Placental pericyte (primary cell): ENCODE measurements at places on chromosomes 11 and 22. TPM values are rescaled to one million over a fixed set of nuclear protein-coding genes. Genes with fewer than 3 reads are reported as not detected.

The APOL5 gene
- not detected in 2 replicates for total RNA-seq

The MMP27 gene
- not detected in 2 replicates for total RNA-seq

The APOL4 gene
- total RNA-seq, result under 0.01 and 0.44 TPM in 2 replicates

The RIMBP3B gene
- 0.29 TPM in 1 of 2 replicates, not detected in the other for total RNA-seq

The RPL3 gene
- 1,201 and 3,695 TPM in 2 replicates for total RNA-seq

The RFPL2 gene
- not detected in 2 replicates for total RNA-seq
